ENCODE measurements at places on chromosomes 7 and 10.

- no peak for DNase-seq
These were observed 164.4 kb downstream of the ZNF365 start for GRCh38 chr10:62538606-62539005.

DNA sequence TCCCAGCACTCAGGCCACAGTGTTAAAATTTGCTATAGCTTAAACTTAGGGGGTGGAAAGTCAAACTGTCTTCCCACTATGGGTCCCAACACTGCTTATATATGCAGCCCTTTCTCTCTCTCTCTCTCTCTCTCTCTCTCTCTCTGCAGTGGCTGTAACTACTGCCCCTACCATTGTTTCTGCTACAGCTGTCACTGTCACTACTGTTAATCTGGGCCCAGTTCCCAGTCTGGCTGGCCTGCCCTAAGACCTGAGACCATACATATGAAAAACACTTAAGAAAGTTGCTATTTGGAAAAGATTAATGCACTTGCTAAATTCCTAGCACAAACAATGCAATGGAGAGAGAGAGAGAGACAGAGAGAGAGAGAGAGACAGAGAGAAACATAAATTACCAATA lies 78.6 kb downstream of the THSD7A start:
- DNase-seq: no peak

- DNase-seq: no peak
These were observed 362.0 kb downstream of the GPR37 start for GRCh38 chr7:124403587-124403986.

- no peak for DNase-seq
These were observed 193.6 kb downstream of the MLLT10 start for GRCh38 chr10:21727452-21728168.

DNA sequence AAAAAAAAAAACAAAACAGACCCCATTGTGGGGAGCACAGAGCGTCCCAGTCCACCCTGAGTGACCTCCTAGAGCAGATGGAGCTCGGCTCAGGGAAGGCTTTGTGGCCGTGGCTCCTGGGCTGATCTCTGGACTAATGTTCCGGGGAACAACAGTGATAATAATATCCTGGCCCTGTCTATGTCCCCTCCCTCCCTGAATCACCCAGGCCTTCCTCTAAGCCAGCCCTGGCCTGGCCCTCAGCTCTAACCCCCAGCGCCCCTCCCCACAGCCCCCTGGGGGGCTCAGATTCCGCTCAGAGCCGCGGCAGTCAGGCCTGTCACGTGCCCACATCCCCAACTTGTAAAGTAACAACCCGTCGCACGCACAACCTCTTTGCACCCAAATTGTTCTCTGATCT lies 48.3 kb downstream of the MICALL2 start:
- DNase-seq: no peak

DNA sequence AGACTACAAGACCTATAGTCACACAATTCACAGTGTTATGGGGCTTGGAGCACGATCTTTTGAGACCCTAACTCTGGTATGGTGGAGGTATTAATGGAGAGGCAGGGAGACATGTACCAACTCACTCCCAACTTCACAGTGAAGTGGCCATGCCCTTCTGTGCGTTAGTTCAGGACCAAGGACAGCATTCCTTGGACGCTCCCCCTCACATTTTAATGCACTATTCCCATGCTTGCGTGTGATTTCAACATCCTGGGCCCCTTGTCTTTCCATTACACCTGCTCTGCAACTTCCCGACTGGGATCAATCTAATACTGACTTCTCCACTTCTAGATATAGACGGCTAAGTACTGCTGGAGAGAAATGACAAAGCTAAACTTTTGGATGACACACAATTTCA lies 72.7 kb downstream of the PLCE1 start:
- peak; percentile 50 for DNase-seq

DNA sequence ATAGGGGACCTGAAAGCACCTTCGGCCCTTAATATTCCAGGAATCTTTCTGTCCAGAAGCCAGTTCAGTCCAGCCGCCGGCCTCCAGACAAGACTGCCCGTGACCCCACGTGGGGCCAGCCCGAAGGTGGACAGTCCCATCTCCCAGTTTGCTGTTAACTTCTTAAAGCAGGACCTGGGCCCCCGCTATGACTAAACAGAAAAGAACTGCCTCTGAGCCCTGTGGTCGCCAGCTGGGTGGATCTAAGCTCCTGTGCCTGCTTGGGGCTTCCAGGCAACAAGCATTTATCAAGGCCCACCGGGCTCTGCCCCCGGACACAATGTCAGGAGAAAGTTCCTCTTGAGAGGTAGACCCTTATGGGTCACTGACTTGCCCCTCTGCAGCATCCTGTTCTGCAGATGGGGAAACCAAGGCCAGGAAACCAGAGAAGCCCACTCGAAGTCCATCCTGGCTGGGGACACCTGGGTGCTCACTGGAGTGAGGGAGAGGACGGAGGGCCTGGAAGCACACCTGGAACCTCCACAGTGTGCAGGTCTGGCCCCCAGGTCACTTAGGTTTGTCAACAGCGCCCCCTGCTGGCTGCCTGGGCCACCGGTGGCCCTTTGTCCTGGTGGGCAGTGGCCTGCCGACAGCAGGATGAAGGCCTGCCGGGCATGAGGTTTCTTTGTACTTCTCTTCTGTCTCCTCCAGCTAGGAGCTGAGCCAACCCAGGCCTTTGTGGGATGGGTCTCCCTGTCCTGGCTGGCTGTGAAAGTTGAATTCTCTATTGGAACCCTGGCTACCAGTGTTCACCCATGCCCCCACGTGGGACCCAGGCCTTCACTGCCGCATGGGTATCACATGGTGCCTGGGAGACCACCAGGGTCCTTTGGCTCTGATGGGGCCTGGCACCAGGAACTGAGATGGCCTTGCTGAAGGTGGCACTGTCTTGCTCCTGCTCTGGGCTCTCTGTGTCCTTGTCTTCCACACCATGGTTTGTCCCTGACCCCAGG lies 128.0 kb downstream of the ZMIZ1 start:
- DNase-seq: peak; percentile 89

DNA sequence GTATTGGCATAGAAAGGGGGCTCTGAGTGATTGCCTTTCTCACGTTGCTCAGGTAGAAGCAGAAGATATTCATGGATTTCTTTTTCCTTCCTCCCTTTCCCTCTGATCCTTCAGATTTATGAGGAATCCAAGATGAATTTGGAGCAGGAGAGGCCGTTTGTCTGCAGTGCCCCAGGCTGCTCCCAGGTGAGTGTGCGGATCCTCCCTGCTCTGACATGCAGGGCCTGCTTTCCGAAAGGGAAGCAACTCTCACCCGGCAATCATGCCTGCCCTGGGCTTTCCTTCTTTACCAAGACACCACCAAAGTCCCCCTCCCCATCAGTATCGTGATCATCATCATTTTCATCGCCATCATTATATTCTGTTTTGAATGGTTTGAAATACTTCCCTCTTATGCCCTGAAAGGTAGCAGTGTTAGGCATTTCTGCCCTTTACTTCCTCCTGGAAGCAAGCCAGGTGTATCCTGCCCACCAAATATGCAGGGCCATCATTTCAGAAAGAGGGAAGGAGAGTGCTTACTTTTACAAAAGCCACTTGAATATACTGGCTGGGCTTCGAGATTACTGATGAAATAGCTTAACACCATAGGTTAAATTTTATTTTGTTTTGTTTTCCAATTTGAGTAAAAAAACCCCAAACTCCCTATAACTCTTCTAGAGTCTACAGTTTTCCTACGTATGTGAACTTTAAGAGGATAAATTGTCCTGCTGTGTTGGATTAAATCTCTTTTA lies 75.9 kb downstream of the CREB5 start:
- no peak for DNase-seq

DNA sequence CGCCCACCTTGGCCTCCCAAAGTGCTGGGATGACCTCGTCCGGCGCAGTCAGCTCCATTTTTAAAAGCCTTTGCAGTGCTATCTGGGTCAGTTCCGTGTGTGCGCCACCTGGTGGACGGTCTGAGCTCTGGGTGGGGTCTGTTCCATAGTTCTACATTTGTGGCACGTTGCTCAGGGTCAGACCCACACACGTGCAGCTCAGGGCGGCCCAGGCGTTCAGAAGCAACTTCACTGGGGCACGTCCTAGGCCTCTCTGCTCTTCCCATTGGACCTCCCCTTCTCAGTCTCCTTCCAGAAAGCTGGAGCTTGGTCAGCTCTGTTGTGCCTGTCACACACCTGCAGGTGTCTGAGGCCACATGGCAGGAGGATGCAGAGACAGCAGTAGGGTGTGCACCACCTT lies 137.9 kb downstream of the DNAJB6 start:
- peak; percentile 54 for DNase-seq

DNA sequence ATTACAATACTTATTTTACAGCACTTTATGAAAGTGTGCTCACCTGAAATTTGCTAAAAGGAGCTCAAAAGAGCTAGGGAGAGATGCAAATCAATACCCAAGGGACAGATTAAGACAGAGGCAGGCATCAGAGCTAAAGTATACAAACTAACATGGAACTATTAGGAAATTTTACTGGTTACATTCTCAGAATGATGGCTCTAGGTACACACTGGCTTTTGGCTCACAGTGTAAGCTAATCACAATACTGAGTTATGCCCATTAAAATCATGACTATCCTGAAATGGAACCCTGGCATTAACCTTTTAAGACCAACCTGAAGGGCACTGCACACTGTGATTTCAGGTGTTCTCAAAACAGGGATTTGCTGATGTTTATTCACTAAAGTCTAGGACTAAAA lies 98.1 kb downstream of the NT5C2 start:
- no peak for DNase-seq

DNA sequence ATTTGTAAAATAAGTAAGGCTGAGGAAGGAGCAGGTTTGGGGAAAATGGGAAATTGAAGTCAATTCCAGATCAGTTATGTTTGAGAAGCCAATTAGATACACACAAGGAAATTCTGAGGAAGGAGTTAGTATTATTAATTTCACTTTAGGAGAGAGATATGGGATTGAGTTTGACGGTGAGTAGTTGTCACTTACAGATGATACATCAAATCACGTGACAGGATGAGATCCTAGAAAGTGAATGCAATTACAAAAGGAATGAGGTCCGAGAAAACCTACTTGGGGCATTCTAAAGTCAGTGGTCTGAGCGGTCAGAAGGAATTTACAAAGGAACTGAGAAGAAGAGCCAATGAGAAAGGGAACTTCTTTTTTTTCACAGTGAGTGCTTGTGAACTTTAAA lies 364.3 kb upstream of the TMEM229A start:
- no peak for DNase-seq

All from ecto neural progenitor cell (in vitro differentiated cells).